Muscle of leg (tissue), 16 donors: ENCODE measurements at places on chromosomes 1 and 21.

DNA sequence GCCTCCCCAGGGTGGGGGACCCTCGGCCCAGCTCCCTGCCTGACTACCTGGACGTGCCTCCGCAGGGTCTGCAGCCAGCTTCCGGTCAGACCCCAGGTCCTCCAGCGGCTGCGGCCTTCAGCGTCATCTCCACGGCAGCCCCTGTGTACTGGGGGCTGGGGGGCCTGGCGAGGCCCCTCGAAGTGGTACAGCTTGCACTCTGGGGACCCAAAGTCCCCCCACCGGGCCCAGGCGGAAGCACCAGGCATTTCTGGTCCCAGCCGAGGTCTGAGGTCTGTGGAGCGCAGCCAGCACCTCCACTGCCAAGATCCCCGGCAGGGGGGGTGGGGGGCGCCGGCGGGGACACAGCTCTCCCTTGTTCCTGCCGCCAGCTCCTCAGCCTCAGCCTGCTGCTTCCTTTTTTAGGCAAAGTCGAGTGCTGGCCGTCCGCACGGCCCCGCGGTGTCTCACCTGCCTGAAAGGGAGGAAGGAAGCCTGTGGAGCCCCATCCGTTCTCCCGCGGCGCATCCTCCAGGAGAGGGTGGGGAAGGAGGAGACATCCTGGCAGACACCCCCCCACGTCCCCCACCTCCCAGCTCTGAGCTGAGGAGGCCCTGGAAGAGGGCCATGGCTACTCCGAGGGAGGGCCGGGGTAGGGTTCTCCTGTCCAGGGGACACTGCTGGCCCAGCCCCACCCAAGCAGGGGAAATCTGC lies 1.2 kb upstream of the VWA1 start:
- H3K4me1 ChIP-seq, result peaks cover 94% of the 10 kb centered on the region
- H3K4me3 ChIP-seq, result peak overlapping the region; percentile 36
- peak overlapping the region; percentile 98 for H3K27ac ChIP-seq
- peaks cover 2% of the 10 kb centered on the region for H3K27me3 ChIP-seq

GRCh38 chr1:52400131-52400530 lies 4.1 kb downstream of the ORC1 start:
- peaks cover 6% of the 10 kb centered on the region for H3K4me1 ChIP-seq
- H3K36me3 ChIP-seq, result peaks cover 17% of the 10 kb centered on the region
- no peak overlapping the region for H3K4me3 ChIP-seq
- no peak for DNase-seq

GRCh38 chr1:207084232-207084631 lies 4.4 kb upstream of the C4BPB start:
- H3K4me1 ChIP-seq, result peaks cover 4% of the 10 kb centered on the region
- no peaks in the 10 kb centered on the region for H3K27me3 ChIP-seq
- DNase-seq, result no peak
- H3K4me3 ChIP-seq, result no peak overlapping the region
- no peaks in the 10 kb centered on the region for H3K36me3 ChIP-seq

GRCh38 chr1:59128239-59128736 lies 168.6 kb upstream of the FGGY start:
- DNase-seq, result no peak
- no peaks in the 10 kb centered on the region for H3K4me1 ChIP-seq
- no peak overlapping the region for H3K4me3 ChIP-seq
- H3K36me3 ChIP-seq, result no peaks in the 10 kb centered on the region
- H3K27me3 ChIP-seq, result no peaks in the 10 kb centered on the region

GRCh38 chr1:95049935-95050334 lies 22.8 kb downstream of the ALG14 start:
- H3K27me3 ChIP-seq, result no peaks in the 10 kb centered on the region
- no peaks in the 10 kb centered on the region for H3K4me1 ChIP-seq
- DNase-seq, result no peak
- no peak overlapping the region for H3K27ac ChIP-seq
- H3K4me3 ChIP-seq, result no peak overlapping the region
- no peaks in the 10 kb centered on the region for H3K36me3 ChIP-seq

DNA sequence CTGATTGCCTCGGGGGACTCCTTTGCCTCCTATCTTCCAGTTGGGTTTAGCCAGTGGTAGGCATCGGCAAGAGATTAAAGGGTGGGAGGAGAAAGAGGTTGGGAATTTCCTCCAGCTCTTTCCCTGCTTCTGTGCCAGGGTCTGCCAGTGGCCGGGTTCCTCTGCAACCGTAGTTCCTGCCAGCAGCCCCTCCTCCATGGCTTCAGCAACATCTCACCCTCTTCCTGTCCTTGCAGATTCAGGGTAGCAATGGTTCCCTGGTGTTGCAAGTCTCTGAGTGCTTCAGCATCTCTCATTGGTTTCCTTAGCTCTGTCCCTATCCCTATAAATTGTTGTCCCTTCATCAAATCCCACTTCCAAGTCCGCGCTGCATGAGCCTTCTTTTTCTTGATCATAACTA lies 223.1 kb upstream of the JUN start:
- H3K4me1 ChIP-seq, result peaks cover 2% of the 10 kb centered on the region
- H3K27me3 ChIP-seq, result no peaks in the 10 kb centered on the region
- no peak overlapping the region for H3K27ac ChIP-seq
- no peak for DNase-seq
